Stimulated activated CD4-positive, alpha-beta T cell treated with anti-CD3 and anti-CD28 coated beads, Interleukin-1b, Interleukin-23, amount 100 ng/mL, for 24 hours (primary cell): ENCODE measurements at places on chromosomes 3 and 15.

GRCh38 chr3:100525753-100526612, 33.6 kb downstream of the TMEM45A start:
- no peak for DNase-seq

GRCh38 chr3:187812496-187812895, 67.2 kb upstream of the BCL6 start:
- DNase-seq, result no peak

DNA sequence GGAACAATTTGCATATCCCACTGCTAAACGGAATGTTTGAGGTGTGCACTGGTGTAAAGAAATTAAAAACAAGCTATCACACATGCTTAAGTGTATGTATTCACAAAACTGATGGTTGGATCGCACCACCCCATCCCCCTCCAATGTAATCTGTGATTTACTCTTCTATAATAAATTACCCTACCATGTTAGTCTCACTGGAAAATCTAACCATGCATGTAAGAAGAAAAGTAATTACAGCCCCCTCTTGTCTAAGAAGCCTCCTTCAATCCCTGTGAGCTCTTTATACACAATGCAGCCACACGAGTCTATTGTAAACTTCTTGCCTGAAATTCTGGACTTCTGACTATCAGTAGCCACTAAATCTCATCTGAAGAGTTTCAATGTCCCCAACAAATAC, 173.6 kb downstream of the ZBTB20 start:
- DNase-seq, result no peak

GRCh38 chr3:55648591-55649318, 161.6 kb upstream of the WNT5A start:
- DNase-seq, result no peak

GRCh38 chr3:34533451-34533850, 735.0 kb downstream of the PDCD6IP start:
- DNase-seq, result no peak

DNA sequence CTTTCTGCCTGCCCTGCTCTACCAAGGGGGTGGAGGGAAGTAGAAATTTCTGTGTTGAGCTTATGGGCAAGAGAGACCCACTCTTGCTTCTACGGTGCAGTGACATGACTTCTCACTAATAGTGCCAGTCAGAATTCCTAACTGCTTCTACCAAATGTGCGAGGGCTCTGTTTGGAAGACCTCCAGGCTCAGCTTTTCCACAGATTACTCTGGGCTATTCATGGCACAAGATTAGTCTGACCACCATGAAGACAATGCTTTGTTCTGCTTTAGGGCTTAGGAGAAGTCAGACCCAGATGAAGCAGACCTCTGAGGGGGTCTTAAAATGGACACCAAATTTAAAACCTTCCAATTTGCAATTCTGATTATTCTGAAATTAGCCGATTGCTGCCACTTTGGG, 195.9 kb upstream of the TBC1D5 start:
- DNase-seq, result no peak

GRCh38 chr3:154729741-154730140, 299.8 kb upstream of the GPR149 start:
- DNase-seq, result no peak

DNA sequence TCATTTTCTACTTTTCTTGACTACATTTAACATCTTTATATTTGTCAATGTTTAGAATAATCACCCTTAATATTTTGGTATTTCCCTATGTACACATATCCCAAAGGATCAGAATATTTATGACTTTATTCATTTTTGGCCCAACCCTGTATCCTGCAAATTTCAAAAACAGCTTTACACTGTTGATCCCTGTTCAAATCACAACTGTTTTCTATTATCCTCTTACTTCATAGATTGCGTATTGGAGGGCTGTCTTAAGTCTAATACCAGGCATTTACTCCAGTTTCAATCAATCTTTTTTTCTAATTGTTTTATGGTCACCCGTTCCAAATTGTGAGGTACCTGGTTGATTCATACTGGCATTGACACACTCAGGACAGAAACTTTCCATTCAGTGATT, 107.9 kb downstream of the RPL22L1 start:
- DNase-seq, result no peak

- no peak for DNase-seq
Observed at GRCh38 chr3:46389306-46389705, 17.6 kb downstream of the CCR5AS start.

- DNase-seq, result no peak
Observed at GRCh38 chr3:61349717-61350116, 98.5 kb upstream of the FHIT start.

GRCh38 chr15:55357774-55358173, 38.8 kb downstream of the PIGB start:
- no peak for DNase-seq

GRCh38 chr3:69161587-69162307, 39.4 kb upstream of the LMOD3 start:
- DNase-seq, result no peak

GRCh38 chr3:12027184-12027846, 23.1 kb downstream of the SYN2 start:
- DNase-seq, result no peak

DNA sequence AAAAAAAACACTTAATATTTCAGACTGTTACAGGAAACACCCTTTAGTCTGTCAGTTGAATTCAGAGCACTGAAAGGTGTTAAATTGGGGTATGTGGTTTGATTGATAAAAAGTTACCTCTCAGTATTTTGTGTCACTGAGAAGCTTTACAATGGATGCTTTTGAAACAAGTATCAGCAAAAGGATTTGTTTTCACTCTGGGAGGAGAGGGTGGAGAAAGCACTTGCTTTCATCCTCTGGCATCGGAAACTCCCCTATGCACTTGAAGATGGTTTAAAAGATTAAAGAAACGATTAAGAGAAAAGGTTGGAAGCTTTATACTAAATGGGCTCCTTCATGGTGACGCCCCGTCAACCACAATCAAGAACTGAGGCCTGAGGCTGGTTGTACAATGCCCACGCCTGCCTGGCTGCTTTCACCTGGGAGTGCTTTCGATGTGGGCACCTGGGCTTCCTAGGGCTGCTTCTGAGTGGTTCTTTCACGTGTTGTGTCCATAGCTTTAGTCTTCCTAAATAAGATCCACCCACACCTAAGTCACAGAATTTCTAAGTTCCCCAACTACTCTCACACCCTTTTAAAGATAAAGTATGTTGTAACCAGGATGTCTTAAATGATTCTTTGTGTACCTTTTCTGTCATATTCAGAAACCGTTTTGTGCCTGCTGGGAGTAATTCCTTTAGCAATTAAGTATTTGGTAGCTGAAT, 17.9 kb downstream of the TMEM43 start:
- DNase-seq, result no peak

- no peak for DNase-seq
Observed at GRCh38 chr3:136008732-136009470, 43.4 kb downstream of the PPP2R3A start.

DNA sequence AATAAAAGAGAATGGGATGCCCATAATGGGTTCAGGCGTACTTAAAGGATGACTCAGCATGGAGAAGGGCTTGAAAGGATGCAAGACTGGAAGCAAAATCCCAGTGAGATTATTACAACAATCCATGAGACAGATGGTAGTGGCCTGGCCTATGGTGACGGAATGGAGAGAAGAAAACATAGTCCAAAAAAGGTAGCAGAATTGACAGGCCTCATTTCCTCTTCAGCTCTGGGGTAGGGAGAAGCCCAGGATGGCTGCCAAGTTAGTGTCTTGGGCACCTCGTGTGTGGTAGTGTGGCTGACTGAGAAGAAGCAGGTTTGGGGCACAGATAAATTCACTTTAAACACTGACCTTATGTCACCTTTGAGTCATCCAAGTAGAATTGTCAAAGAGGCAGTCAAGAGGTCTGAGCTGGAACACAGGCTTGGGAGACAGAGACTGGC, 18.1 kb downstream of the MB21D2 start:
- DNase-seq, result no peak

- no peak for DNase-seq
Observed at GRCh38 chr3:117282566-117282965, 573.0 kb downstream of the TUSC7 start.

DNA sequence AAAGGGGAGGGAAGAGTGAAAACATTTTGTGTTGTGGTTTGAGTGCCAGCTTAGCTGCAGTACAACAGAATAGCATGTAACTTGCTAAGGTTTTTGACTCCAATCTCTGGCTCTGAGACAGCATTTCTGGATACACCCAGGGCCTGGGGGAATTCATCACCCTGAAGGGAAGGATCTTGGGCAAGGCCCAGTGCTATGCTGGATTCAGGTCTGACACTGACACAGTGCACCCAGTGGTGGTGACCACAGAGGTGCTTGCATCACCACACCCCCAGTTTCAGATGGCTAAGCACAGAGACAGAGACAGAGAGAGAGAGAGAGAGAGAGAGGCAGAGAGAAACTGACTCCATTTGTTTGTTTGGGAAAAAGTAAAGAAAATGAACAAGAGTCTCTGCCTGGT, 74.1 kb upstream of the KBTBD8 start:
- DNase-seq, result no peak

DNA sequence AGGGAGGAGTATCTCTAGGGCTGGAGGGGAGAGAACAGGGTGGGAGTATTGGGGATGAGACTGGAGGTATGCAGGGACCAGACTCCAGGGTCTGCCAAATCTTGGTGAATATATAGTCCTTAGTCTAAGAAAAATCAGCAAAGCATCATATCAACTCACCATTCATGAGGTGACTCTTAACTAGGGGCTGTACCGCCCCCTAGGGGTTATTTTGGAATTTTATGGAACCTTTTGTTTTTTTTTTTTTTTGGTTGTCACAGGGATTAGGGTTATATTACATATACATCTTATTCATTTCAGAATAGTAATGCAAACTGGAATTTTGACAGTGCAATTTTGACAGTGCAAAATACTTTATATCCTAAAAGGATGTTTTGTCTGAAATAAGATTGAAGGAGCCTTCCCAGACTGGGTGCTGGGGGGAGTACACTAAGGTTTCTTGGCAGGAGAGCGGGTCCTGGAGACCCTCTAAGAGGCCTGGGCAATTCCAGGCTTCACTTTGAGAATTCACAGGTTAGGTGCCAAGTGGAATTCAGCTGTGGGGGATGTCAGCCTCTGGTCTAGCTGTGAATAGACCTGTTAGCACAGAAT, 7.5 kb downstream of the CMTM7 start:
- no peak for DNase-seq

GRCh38 chr3:53168175-53168923, 7.3 kb downstream of the PRKCD start:
- no peak for DNase-seq

- DNase-seq, result peak; percentile 57
Observed at GRCh38 chr3:152471814-152472671, 203.3 kb downstream of the MBNL1 start.

DNA sequence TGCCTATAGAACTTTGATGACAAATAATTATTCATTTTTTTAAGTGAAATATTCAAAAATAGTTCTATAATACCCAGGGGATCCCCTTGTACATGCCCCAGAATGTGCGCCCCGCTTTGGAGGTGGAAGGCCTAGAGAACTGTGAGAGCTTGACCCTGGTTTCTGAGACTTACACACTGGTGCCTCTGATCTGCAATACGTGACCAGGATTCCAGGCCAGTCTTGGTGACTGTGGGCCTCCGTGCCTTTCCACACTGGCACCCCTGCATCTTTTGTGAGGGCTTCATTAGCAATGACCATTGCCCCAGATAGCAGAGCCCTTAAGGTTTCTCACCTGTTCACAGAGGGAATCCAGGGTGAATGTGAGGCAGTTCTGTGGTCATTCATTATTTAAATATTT, 44.0 kb downstream of the CLSTN2 start:
- no peak for DNase-seq

DNA sequence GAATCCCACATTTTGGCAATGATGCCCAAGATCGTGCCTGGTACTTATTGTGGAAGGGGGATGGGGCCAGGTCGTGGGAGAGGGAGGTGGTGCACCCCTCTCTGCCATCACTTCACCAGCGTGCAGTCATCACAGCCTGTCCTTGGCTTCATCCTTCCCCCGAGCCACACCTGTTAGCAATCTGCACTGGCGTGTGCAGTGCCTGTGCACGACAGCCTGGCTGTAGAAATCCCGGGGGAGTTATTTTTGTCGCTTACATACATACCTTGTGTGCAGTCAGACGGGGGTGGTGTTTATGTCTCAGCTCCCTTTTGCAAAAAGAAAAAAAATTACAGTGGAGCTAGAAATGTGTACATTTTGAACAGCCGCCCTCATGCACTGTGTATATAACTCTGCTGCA, 216.0 kb downstream of the TLE3 start:
- DNase-seq, result no peak

GRCh38 chr3:9301091-9301490, 51.6 kb upstream of the SRGAP3 start:
- no peak for DNase-seq

GRCh38 chr3:105444725-105445124, 78.0 kb downstream of the ALCAM start:
- DNase-seq, result no peak

DNA sequence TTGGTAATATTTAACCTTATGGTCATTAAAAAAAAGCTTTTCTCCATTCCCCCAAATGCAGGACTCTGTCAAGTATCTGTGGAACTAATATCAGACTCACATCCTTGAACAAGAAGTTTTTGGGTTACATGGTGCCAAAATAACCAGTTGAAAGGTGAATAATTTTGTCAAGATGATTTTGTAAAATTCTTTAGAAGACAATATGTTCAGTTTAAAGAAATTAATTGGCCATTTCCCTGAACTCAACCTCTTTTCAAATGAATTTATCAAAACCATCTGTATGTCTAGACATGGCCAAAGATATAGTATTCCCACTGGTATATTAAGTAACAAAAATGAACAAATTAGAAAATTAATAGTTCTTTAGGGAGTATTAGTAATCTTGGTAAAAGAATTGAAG, 280.5 kb downstream of the MBNL1 start:
- DNase-seq, result no peak
